Muscle of leg (tissue), 16 donors: ENCODE measurements at places on chromosomes 4 and X. TPM values are rescaled to one million over a fixed set of nuclear protein-coding genes. Genes with fewer than 3 reads are reported as not detected.
A peak's percentile ranks its signal among the peaks of the same experiment; 100 is the strongest.

GRCh38 chr4:151297170-151297569 lies 20.2 kb downstream of the PRSS48 start:
- no peak for DNase-seq

DNA sequence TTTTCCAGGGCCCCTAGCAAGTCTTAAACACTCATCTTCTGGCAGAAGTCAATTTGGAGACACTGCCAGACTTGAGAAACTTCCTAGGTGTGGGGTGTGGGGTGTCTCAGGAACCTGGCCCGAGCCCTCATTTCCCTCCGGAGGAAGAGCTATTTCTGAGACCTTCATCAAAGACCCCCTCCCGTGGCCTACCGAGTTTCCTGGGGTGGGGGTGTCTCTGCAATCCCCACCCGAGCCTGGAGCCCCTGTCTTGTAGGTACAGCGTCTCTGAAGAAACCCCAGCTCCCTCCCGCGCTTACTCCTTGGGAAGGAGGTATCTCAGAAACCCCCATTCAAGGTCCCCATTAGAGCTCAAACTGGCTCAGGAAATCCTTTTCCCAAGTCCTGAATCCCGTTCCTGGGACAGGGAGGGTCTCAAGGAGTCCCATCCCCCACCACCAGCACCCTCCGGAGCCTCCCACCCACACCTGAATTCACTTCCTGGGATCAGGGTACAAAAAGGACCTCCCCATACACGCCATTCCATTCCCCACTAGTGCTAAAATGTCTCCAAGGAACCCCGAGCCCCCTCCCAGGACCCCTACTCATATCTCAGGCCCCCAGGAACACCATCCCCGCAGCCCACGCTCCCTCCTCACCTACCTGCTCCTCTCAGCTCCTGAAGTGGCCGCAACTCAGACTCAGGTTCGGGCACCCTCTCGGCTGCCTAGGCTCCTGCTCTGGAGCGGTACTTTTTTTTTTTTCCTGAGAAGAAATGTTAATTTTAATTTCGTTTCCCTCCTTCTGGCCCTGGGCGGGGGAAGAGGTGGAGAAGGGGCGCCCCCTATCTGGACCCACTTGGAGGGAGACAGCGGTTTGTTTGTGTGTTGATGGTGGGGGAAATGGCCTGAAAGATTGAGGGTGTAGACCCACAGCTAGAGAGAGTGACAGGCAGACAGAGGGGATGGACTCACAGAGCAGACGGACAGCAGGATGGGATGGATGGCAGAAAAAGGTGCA lies 1.1 kb downstream of the SLC38A5 start:
- DNase-seq: no peak

- DNase-seq: no peak
These were observed 270.6 kb upstream of the GK2 start for GRCh38 chr4:79678472-79679202.

DNA sequence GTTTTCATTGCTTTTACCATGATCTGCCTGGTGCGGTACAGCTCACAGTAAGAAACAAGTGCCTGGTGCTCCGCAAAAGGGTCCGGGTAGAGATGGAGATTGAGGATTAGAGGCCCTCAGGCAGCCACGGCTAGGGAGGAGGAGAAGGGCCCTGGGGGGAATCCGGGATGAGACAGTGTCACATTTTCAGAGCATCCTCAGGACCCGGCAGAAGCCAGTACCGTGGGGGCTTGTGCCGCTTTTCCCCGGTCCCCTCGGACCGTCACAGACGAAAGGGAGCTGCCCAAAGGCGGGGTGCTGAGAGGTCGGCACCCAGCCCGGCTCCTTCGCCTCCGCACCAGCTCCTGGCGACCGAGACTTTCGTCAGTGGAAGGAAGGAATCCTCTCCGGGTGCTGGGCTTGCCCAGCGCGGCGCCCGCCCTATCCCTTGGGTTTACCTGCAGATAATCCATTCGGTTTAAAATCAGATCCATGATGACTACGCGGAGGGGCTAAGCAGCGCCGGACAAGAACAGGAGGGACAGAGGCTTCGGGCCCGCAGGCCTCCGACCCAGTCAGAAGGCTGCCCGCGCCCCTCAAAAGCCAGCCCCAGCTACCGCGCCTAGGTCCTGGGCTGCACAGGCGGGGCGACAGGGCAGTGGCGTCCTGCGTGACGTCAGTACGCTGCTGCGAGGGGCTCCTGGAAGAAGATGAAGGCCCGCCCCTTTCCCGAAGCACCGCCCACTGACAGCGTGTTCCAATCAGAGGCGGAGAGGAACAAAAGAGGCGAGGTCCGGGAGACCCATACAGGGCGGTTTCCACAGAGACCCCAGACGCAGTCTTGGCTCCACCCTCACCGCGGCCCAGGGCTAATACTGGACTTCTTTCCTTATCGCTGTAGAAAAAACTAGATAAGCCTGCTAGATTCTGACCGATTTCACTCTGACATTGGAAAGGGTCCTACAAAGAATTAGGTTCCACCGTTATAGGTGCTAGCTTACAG lies at the start of gene BBS7:
Gene BBS7 (minus strand): TSS at position 634 of the 982 bp plus-strand sequence. CDS start 161 bp downstream, at position 473.
- peak; percentile 99 for DNase-seq

- no peak for DNase-seq
These were observed 80.1 kb upstream of the STIM2 start for GRCh38 chr4:26780539-26780938.

Gene HSFX3
- polyA plus RNA-seq: not detected

Gene CWH43
- polyA plus RNA-seq: not detected

Gene ACE2
- not detected for polyA plus RNA-seq

DNA sequence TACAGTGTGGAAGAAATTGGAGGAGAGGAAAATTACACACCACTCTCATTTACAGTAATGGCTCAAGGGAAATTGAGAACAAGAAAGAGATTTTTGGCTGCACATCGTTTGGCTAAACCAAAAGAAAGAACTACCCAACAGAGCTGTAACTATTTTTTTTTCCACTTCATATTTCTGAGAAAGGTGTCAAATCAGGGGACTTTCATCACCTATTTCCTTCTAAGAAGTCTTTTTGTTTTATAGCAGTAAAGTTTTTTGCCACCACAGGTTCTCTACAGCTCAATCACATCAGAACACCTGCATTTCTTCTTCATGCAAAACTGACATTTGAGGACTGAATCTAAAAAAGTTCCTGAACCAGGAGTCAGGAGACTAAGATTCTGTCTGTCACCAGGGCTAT lies 57.5 kb upstream of the TNIP3 start:
- no peak for DNase-seq

GRCh38 chr4:163003979-163004378 lies 162.7 kb downstream of the NAF1 start:
- DNase-seq: no peak

DNA sequence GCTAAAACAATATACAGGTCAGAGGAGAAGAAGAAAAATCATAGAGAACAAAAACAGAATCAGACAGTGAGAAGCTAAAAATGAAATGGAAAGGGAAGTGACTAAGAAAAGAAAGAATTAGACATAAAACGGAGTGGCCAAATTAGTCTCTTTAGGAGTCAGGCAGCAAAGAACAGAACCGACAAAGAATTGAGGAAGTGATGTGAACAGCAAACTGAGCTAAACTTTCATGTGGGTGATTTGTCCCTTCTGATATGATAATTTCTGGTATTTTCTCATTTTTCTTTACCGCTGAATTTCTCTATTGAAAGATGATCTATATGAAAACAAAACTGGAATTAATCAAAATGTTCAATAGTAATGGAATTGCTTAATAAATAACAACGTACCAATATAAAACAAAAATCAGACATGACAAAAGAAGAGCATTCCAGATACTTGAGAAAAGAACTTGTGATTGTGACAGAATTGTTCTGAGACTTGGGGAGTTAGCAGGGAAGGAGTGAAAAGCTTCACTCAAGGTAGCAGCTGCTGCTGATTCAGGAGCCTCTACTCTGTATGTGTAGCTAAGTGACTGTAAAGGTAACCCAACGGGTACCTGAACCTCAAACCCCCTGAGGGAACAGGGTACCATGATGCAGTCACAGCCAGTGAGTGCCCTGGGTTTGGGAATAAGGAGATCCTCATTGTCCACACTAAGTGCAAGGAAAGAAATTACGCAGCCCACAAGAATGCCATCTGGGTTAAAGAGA lies 8.8 kb downstream of the TAPT1 start:
- DNase-seq: no peak
